ENCODE measurements at places on chromosomes 12 and 14.

- DNase-seq: no peak
Measured at GRCh38 chr12:72836194-72836593, 564.0 kb downstream of the TRHDE start.

GRCh38 chr14:66884149-66884548 lies 305.1 kb upstream of the GARIN2 start:
- DNase-seq: no peak

GRCh38 chr12:130431176-130431575 lies 93.5 kb downstream of the PIWIL1 start:
- no peak for DNase-seq

- DNase-seq: no peak
Measured at GRCh38 chr12:59085690-59086089, 165.4 kb upstream of the LRIG3 start.

DNA sequence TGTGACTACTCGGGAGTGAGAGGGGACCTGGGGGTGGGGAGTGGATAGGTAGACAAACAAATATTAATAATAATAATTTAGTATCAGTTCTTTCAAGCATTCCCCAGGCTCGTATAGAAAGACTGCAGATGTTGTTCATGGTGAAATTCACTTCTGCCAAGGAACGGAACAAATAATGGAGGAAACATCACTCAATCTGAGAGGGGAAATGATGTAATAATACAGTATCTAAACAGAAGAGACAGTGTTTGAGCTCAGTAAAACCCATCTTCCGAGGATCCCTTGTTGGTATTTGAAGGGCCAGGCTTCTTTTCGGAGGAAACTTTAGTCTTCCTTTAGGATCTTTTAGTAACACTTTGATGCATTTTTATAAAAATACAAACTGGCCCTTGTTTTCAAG lies 114.2 kb downstream of the KCNK10 start:
- DNase-seq: no peak

GRCh38 chr12:32561931-32562341 lies 117.2 kb upstream of the DNM1L start:
- no peak for DNase-seq

- DNase-seq: no peak
Measured at GRCh38 chr12:52402873-52403540, 3.1 kb downstream of the KRT82 start.

DNA sequence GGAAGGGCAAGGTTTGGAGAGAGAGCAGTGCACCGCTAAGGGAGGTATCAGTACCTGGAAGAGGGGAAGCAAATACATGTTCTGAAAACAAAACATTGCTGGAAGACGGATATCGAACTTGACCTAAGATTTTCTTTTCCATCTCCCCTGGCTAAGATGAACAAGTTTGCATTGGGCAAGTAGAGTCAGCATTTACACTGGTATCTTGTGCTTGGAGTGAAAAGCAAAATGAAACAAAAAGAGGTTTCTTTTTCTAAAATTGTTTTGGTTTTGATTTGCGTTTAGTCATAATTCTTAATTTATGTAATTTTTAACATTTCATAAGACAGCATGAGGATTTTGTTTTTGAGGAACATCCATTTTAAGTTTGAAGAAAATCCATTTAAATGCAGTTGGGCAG lies 881.6 kb downstream of the NRXN3 start:
- no peak for DNase-seq
